ENCODE measurements at places on chromosomes 13 and 19. TPM values are rescaled to one million over a fixed set of nuclear protein-coding genes. Genes with fewer than 3 reads are reported as not detected.

The KRTDAP gene
- total RNA-seq, result not detected

- no peak for DNase-seq
Observed at GRCh38 chr13:51834581-51835171, 10.3 kb downstream of the TMEM272 start.

DNA sequence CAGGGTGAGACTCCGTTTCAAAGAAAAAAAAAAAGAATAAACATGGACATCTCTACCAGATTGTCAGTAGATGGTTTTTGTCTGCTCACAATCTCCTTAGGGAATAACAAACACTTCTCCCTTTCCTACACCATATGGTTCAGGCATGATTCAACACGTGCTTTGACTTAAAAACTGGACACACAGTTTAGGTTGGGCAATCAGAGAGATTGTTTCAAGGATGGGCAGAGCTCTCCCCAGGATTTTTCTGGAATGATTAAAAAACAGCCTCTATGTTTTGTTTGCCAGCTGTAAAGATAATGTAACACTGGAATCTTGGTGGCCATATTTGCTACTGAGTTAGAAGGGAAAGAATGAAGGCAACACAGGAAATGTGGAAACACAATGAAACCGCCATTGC lies 150.1 kb upstream of the TSC22D1 start:
- no peak for DNase-seq

GRCh38 chr19:16170134-16170533 lies 3.2 kb downstream of the CIB3 start:
- no peak for DNase-seq

DNA sequence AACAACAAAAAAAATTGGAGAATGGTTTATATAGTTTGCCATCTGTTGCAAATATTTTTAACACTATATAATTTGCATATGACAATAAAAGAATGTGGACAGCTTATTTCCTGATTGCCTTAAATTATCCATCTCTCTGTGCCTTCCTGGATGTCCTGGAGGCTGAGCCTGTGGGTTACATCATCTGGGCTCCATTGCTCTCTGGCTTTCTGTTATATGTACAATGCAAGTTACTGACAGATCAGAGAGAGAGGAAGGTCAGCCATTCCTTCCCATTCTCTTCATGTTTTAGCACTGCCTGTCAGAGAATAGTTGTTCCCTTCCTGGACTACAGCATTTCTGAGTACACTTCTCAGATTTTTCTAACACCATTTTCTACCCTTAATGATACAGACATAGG lies 758.3 kb upstream of the PCDH20 start:
- DNase-seq, result no peak
